ENCODE measurements at places on chromosomes 1 and 21.

- DNase-seq, result no peak
Observed at GRCh38 chr1:55060133-55060999, 21.0 kb downstream of the PCSK9 start.

DNA sequence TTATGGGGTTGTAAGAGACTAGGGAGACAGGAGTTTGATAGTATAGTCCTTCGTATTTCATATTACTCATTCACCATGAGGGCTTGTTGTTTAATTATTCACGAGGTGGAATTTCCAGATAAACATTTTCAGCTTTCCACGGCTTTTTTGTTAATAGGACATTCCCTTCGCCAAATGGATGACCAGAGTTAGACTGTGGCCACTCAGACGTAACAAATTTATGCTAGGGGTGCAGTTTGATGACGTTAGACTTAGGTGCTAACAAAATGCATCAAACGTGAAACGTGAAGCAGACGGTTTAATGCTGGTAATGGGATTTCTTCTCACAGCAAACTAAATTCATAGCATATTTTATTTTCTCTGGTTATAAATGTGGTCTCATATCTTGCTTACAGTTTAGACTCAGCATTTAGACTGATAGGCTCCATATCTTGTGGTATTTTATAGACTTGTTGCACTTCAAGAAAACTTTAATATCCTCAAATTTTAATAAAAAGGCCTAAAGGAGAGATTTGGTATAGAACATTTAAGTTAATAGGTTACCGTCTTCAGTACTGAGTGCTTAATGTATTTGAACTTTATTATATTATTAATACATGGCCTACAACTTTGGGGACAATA is 2.3 kb downstream of the DHX9 start:
- no peak for DNase-seq

DNA sequence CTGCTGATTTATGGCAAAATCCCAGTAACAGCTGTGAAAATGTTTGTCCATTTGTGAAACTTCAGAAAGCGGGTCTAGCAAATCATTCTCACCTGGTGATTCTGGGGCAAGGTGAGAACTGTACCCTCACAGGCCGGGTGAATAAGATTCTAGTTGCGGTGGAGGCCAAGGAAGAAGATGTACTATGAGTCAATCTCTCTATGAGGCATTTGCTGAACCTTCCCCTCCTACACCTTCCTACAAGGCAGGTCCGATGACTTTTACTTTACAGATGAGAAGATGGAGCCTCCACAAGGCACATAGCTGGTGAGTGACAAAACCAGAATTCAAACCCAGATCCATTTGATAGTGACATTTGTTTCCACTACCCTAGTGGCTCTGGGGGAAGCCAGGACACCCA is 72.7 kb downstream of the BACH1 start:
- no peak for DNase-seq

DNA sequence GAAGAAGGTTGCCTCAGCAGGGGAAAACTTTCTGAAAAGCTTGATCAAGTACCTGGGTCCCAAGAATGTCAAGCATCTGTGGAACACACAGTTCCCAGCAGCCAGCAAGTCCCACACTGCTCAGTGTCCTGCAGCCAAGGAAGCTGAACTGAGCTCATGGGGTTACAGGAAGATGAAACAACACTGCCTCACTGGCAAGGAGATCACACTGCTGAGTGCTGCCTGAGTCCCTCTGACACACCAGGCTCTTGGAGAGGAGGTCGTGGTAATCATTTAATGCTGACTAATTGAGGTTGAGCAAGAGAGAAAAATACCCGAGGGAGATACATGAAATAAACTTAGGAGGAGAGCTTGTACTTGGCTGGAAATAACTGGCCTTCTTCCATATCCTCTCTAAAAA is 75.2 kb downstream of the MPZL1 start:
- DNase-seq, result no peak

DNA sequence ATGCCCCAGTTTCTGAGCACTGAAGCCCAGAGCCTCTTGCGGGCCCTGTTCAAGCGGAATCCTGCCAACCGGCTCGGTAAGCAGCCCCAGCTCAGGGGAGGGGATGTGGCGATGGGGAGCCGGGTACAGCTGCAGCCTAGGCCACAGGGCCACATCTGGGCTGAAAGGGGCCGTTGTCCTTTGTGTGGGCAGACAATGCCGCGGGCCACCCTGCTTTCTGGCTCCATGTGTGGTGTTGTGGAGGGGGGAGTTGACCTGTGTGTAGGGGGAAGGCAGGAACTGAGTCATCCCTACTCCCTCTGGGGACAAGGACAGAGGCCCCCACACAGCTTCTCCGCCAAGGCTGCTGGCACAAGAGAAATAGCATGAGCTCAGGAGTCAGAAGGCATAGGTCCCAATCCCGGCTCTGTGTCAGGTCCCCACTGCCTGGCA is 26.0 kb downstream of the RPS6KA1 start:
- DNase-seq, result no peak

DNA sequence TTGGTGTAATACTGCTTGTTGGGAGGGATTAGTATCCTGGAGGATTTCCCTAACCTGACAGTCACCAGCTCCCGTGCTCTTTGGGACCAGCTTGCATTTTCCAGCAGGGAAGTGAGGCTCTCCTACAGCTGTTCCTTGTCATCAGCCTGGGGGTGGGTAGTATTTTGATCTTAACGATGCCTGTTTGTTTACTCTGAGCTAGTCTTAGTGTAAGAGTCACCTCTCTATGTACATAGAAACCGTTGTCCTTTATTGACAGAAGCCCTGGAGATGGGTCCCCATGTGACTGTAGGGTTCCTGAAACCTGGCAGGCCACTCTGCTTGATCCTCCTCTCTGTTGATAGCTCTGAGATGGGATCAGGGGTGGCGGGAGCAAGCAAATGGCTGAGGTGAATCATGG is 58.0 kb downstream of the ACP6 start:
- DNase-seq, result no peak

DNA sequence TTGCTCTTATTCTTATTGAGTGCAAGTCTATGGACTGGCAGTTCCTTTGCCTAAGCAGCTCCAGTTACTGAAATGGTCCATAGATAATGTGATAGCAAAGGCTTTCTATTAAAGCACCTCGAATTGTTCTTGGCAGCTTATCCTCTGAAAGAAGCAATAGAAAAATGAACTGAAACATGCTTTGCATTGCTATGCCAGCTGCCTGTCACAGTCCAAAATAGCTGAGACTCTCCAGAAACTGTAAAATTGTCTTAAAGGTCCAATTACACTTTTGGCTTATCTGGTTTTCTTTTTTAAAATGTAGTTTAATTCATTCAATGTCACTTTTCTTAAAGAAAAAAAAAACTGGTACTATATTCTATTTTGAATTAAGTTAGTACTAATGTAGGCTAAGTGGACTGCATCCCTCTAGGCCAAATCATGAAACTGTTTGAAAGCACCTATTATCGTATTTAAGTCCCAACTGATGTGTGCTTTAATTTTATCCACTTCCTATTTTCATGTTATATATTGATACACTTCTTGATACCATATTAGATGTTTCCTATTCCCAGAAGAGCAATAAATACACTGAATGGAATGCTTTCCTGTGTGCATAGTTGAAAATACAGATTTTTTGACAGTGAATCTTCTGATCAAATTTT is 208.0 kb upstream of the DEPDC1 start:
- no peak for DNase-seq

- peak; percentile 41 for DNase-seq
Observed at GRCh38 chr1:15918962-15919715, 56.8 kb downstream of the ZBTB17 start.

DNA sequence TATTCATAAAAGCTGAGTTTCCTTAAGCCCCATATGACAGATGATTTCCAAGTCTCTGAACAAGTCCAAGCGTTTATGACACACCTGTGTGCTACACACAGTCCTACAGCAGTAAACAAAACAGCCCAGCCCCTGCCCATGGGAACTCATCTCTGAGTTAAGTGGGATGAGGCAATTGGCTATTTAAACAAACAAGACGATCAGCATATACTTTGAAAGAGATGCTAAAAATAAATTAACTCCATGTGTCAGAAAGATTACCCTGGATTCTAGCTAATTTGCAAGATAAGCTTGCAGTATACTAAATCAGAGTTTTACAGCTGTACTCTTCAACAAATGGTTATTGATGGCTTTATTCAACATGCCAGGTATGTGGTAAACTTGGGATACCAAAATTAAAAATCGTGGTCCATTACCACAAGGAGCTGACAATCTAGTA is 7.0 kb downstream of the PSMG1 start:
- DNase-seq, result no peak

DNA sequence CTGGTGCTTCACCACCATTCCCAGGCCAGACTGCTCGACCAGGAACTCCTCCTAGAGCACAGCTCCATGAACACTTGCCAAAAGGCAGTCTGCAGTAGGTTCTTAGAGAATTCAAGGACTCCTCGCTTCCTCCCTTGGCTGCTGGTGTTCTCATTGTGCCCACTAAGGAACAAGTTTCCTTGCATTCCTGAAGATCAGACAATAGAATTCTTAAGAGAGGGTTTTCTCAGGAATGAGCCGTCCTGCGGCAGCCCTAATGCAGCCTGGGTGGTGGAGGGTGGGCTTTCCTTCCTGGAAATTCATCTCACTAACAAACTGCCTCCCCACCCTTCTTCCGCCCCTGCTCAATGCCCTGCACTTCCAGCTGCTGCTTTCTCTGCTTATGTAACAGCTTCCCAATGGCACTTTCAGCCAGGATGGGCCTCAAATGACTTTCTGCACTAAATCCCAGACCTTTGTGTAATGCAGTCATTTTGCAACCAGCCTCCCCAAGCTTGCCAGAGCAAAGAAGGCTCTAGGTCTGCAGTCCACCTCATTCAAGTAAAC is 287.9 kb downstream of the PLPP3 start:
- DNase-seq, result no peak

GRCh38 chr1:5681654-5682053 is 310.6 kb downstream of the NPHP4 start:
- no peak for DNase-seq

GRCh38 chr1:51578383-51579109 is 38.3 kb upstream of the OSBPL9 start:
- no peak for DNase-seq

- DNase-seq, result no peak
Observed at GRCh38 chr1:11151114-11151513, 38.0 kb upstream of the ANGPTL7 start.

GRCh38 chr1:231310391-231310934 is 27.2 kb downstream of the EXOC8 start:
- DNase-seq, result no peak

DNA sequence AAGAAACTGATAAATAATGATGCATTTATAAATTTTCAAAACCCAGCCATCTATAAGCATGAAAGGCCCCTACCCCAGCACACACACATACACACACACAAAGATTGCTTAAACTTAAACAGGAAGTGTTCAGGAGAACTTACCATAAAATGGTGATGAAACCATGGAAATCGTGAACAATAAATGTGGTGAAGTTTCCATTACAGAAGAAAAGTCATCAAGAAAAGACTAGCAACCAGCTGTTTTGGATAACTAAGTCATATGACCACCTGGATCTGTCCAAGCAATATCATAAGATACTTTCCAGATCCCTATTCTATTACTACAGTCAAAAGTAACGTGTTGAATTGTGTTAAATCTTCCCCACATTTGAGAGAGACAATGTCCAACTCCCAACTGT is 24.1 kb downstream of the RGS5 start:
- DNase-seq, result no peak

GRCh38 chr1:6329851-6330250 is 63.7 kb downstream of the ACOT7 start:
- DNase-seq, result no peak

DNA sequence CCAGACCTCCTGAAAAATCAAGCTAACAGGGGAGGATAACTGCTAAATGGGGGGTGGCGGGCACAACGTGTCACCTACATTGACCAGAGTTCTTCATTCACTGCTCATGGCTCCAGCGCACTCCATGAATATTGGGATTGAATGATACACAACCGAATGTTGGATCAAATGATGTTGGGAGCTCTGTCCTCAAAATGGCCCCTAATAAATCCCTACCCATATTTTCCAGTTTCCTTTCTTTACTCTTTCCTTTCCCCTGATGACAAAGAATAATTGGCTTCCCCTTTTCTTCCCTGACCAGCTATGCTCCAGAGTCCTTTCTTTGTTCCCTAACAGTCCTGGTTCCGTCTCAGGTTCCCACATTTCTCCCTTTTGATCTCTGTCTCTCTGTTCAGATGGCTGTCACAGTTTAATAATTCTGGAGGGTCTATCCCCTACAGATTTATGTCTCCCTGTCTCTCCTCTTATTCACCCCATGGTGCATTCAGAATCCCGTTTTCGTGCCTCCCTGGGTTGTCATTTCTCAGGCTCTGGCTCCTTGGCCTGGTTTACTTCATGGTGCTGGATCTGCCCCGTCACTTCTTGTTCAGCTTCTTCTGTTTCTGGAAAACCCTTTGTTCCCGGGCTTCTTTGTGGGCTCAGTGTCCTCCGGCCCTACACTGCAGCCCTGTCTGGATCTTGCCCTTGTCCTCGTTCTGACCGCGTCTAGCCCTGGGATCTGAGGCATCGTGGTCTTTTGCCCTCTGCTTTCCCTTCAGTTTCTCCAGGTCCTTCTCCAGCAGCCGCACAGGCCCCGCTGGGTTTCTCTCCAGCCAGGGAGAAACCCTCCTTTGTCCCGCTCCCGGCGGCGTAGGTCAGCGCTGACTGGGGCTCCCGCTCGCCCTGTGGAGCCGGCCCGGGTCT is 78.3 kb downstream of the NDUFS5 start:
- DNase-seq, result no peak

GRCh38 chr1:981491-981954 is 370 bp downstream of the PERM1 start:
- DNase-seq, result no peak

DNA sequence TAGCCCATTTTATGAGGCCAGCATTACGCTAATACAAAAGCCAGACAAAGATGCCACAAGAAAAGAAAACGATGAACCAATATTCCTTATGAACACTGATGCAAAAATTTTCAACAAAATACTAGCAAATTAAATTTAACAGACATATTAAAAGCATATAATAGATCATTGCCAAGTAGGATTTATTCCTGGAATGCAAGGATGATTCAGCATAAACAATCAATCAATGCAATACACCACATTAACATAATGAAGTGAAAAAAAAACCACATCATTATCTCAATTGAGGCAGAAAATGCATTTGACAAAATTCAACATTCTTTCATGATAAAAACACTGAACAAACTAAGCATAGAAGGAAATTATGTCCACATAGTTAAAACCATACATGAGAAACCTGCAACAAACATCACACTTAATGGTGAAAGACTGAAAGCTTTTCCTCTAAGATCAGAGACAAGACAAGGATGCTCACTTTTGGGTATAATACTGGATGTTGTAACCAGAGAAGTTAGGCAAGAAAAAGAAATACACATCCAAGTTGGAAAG is 22.9 kb upstream of the ATP1A1 start:
- no peak for DNase-seq

DNA sequence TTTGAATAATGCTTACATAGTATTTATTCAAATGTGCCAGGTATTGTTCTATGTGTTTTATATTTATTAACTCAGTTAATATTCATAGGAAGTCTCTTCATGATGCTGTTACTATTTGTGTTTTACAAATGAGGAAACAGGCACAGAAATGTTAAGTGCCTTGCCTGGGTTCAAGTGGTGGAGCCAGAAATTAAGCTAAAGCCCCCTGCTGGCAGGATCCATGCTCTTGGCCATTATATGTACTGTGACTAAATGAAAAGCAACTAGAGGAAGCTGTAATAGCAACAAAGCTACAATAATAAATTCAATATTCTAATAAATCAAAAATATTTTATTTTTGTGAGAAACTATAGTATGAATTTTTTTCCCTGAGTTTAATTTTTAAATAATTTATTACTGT is 30.0 kb downstream of the IARS2 start:
- DNase-seq, result no peak
